ENCODE measurements at places on chromosomes 4 and X.

GRCh38 chr4:44422912-44423311, 25.7 kb downstream of the KCTD8 start:
- DNase-seq, result no peak

DNA sequence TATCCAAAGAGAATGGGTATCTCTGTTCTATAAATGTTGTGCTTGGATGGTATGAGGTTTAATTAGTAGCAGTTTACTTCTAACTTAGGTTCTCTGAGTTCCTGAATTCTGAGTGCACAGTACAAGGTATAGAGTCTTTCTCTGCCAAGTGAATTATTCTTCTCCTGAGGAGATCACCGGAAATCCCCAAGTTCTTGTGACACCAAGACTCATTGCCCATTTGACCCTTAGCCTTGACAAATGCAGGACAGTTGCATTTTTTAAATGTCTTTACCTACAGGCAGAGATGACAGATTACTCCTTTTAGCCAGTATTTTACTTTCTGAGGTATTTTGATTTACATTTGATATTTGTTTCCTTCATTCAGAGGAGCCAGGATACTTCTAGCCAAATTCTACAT, 72.9 kb downstream of the MAOA start:
- DNase-seq, result no peak

- DNase-seq, result no peak
Measured at GRCh38 chr4:107452717-107453630, 267.1 kb downstream of the PAPSS1 start.

DNA sequence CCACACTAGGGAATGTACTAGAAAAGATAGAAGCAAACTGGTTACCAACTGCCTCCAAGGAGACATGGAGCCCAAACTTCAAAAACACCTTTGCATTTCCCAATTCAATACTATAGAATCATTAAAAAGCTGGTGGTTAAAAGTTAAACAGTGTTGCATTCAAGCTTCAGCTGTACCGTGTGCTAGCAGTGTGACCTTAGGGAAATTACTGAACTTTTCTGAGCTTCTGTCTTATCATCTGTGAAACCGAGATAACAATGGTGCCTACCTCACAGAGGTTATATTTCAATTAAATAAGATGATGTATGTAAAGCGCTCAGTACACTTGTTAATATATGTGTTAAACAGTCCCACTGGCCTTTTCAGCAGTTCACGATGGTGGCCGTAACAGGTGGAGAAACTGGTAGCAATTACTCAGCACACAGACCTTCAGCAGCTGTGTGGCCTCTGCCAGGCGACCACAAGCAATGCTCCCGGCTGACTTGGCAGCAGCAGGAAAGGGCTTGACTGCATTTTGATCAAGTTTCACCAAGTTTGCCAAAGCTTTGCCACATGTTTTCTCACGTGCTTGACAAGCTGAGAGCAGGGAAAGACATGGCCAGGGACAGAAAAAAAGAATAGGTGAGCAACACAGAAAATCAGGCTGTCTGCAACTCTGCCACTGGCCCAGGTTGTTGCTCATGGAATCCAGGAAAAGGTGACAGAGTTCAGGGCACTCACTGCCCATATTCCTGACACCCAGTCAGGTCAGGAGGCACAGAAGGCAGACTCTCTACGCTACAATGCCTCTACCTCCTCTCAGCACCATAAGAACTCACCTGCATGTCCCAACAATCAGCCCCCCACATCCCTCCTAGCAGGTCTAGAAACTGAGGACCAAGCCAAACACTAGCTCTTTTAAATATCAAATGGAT, 72.1 kb downstream of the PARM1 start:
- DNase-seq, result peak; percentile 91

- DNase-seq, result peak; percentile 59
Measured at GRCh38 chrX:38805432-38806389, 4.5 kb downstream of the MID1IP1 start.

DNA sequence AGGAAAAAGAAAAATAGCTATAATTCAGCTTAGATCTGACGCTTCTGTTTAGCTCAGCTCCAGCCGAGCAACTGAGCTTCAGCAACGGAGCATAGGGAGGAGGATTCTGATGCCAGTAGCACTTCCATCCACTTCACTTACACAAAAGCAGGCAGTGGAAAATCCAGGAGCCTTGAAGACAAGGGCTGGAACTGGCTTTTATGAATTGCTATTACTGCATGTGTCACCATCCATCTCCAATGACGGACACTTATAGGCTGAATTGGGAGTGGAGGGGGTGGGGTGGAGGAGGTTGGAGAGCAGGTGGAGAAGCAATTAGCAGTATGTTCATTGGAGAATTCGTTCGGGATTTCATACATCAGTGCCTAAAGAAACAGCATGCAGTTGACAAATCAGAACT, 15.6 kb downstream of the ENOX2 start:
- no peak for DNase-seq

- DNase-seq, result no peak
Measured at GRCh38 chr4:20681271-20681670, 19.0 kb upstream of the PACRGL start.

- no peak for DNase-seq
Measured at GRCh38 chr4:88971536-88971935, 85.4 kb downstream of the FAM13A start.

DNA sequence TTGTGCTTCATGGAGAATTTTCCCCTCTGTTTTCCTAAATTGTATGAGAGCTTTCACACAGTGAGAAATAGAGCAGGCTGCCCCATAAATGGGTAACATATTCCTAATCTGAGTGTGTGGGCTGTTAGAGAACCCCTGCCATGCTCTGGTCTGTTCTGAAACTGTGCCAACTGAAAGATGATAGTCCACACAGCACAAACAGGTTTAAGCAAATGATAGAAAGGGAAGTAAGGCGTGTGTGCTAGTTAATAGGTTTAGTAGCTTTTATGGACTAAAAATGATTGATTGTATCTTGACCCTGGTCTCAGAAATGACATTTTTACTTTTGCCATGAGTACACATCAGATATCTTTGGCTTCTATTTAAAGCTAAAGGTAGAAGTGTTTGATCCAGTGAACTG, 106.2 kb downstream of the PRRG1 start:
- DNase-seq, result no peak

- DNase-seq, result no peak
Measured at GRCh38 chr4:19025031-19025430, 1003.5 kb upstream of the LCORL start.

- DNase-seq, result no peak
Measured at GRCh38 chr4:112973750-112974251, 75.7 kb upstream of the ANK2 start.

- peak; percentile 17 for DNase-seq
Measured at GRCh38 chrX:30301963-30302362, 7.2 kb downstream of the NR0B1 start.

- DNase-seq, result no peak
Measured at GRCh38 chr4:189048119-189048518, 892.6 kb upstream of the FRG1 start.

GRCh38 chr4:13449590-13449989, 34.5 kb downstream of the RAB28 start:
- no peak for DNase-seq

GRCh38 chr4:8378776-8379175, 61.7 kb downstream of the ACOX3 start:
- DNase-seq, result no peak

GRCh38 chr4:108560616-108561015, 59.8 kb upstream of the RPL34 start:
- peak; percentile 15 for DNase-seq
